ENCODE measurements at places on chromosomes 2 and 18.

GRCh38 chr2:124501575-124502152 is 476.6 kb downstream of the CNTNAP5 start:
- no peak for DNase-seq

DNA sequence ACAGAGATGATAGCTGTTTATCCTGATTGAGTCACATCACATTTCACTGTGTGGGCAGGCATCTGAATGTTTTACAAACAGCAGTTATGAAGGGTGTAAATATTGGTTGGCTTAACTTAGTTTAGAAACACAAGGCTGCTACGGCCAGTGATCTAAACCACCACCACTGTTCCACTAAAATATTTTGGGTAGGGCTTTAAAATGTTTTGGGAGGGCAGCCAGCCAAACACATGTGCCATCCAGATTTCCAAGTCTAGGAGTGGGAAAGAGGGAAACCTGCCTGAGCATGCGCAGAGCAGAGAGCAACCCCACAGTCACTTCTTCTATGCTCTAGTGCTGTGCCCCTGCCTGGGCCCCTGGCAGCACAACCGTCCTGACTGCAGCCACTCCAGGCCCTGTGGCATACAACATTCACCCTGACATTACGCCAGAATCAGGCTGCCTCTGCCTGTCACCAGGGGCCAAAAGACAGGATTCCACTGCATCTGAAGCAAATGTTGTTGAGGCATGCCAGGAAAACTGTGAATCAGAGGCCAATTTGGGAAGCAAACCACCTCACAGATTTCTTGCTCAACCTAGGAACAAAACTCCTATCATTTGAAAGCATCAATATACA is 74.8 kb upstream of the COL5A2 start:
- no peak for DNase-seq

DNA sequence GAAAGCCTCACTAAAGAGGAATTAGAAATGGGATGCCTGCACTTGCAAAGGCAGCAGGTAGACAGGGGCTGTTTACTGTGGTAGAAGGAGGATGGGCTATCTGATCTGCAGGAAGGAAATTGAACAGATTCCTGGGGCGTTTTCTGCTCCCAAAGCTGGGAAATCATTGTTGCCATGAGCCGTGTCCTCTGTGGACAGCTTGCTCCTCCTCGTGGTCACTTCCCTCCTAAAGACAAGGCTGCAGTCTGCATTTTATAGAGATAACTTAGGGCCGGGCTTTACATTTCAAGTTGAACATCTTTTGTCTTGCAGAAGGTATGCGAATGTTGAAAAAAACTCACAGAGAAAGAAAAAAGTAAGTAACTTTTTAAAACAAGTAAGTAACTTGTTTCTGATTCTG is 50.9 kb downstream of the DCDC2C start:
- DNase-seq = no peak

DNA sequence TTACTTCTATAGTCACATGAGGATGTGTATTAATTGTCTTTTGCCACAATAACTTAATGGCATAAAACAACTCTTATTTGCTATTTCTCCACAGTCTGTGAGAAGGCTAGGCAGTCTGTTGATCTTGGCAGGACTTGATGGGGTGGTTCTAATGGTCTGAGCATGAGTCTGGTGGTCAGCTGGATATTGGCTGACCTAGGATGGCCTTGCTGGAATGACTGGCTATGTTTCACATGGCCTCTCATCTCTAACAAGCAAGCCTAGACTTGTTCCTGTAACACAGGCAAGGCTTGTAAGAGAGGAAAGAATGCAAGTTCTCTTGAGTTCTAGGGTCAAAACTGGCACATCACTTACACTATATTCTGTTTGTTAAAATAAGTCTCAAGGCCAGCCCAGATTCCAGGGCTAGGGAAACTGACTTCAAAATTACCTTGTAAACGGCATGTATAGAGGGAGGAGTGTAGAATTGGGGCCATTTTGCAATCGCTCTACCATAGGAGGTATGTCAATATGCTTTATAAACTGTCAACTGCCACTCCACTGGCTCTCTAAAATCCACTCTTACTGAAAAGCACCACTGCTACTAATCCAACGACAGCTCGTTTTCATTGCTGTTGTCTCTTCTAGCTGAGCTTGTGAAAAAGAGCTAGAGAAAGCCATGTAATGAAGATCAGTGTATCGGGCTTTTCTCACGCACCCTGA is 325.0 kb upstream of the PKDCC start:
- no peak for DNase-seq

GRCh38 chr18:51251625-51252024 is 54.1 kb upstream of the MEX3C start:
- DNase-seq = no peak

GRCh38 chr2:205741256-205741978 is 59.1 kb downstream of the NRP2 start:
- no peak for DNase-seq

GRCh38 chr2:152815634-152816257 is 97.3 kb downstream of the ARL6IP6 start:
- DNase-seq = no peak

GRCh38 chr18:79520478-79521390 is 125.0 kb downstream of the NFATC1 start:
- no peak for DNase-seq

- DNase-seq = no peak
These were observed 59.8 kb downstream of the MARCHF4 start for GRCh38 chr2:216312441-216312840.

GRCh38 chr2:214810671-214811070 is 1.2 kb upstream of the BARD1 start:
- no peak for DNase-seq

DNA sequence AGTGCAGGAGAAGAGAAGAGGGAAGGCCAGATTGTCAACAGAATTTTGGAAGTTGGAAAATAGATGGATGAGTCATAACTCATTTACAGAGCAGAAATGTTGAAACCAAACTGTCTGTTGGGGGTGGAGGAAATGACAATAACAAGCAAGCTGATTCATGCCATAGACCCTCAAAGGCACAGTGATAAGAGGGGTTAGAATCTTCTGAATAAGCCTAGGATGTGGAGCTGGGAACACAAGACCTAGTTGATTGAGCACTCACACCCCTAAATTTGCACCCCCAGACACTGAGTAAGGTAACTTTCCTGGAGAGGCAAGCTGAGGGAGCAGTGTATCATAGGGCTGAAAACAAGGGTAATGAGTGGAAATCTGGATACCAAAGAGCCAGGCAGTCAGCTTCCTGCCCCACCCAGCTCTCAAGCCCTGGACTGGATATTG is 141.4 kb downstream of the SCG2 start:
- DNase-seq = no peak

DNA sequence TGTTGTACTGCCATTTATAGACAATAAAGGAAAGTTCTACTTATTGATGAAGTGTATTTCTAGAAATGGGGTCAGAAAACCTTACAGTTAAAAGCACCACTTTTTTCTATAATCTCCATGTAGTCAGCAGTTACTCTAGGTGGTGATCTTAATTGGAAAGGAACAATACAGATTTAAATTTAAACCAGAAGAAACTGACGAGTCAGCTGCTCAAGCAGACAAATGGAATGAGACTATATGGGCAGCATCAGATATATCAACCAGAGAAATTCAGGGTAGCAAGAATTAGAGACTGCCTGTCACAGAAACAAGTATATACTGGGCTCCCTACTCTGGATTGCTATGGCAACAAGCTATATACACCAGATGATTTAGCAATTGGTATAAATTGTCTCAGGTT is 99.6 kb upstream of the SCG2 start:
- DNase-seq = no peak

- no peak for DNase-seq
These were observed 335.9 kb upstream of the NT5C1B start for GRCh38 chr2:18925296-18925695.

DNA sequence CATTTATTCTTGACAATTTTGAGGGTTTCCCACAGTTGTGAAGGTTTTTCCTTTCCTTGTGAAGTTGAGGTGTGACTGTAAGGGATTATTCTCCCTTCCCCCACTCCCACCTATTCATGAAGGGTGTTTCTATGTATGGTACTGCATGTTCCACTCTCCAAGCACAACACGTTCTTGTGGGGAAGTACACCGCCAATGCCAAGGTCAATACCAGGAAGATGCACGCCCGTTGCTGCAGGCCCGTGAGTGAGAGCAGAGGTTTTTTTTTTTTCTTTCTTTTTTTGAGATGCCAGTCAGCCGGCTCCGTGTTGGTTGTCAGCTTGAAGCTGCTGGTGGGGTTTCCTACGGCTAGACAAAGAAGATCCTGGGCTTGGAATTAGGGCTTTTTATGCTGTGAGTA is 38.6 kb upstream of the EPHA4 start:
- no peak for DNase-seq

GRCh38 chr2:120317916-120318315 is 28.0 kb upstream of the INHBB start:
- DNase-seq = no peak

DNA sequence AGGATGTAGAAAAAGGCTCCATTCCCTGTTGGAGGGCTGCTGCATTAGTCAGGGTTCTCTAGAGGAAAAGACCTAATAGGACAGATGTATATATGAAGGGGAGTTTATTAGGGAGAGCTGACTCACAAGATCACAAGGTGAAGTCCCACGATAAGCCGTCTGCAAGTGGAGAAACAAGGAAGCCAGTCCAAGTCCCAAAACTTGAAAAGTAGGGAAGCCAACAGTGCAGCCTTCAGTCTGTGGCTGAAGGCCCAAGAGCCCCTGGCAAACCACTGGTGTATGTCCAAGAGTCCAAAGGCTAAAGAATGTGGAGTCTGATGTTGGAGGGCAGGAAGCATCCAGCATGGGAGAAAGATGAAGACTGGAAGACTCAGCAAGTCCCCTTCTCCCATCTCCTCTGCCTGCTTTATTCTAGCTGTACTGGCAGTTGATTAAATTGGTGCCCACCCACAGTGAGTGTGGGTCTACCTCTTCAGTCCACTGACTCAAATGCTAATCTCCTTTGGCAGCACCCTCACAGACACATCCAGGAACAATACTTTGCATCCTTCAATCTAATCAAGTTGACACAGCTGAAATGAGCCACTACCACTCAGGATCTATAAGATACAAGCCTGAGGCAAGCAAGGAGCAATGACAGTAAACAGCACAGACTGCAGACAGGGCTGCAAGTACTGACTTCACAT is 30.0 kb upstream of the ATG16L1 start:
- DNase-seq = no peak

DNA sequence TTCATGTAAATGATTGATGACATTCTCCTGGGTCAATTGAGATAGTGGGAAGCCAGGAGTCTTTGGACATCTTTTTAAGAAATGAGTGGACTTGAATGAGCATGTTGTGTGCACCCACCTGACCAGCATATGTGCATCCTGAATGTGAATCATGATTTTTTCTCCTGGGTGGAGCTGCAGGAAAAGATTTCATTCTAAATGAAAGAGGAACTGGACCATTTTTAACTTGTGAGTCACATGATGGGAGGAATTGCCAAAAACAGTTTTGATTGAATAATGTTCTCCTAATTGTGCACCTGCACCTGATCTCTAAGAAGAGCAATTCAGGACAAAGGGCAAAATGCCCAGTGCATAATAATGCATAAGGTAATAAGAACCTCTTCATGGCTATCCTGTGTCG is 32.3 kb downstream of the COPS8 start:
- DNase-seq = no peak

- peak; percentile 60 for DNase-seq
These were observed 46.0 kb downstream of the LRRFIP1 start for GRCh38 chr2:237673130-237674001.

DNA sequence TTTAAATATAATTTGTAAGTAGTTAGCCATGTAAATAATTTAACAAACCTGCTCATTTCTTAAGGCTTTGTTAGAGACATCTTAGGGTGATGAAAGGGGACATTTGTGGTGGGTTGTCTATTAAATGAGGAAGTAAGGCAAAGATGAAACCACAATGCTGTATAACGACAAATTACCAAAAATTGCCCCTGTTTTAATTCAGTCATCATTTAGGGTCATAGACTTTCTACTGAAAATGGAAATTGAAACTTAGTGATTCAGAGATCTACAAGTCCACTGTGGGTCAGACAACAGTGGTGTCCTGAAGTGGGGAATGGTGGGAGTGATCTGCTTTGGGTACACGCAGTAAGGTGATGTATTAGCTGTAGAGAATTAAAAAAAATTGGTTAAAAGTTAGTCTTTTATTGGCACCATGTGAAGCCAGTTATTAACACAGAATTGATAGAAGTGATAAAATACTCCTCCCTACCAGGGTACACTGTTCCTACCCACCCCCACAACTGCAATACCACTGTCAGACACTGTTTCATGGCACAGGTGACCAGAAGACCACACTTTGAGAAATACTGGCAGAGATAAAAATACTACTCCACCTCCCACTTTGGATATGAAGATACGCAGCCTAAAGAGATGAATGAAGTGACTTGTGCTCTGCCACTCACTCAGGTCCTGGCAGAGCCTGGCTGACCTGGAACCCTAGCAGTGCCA is 13.4 kb downstream of the CERS6 start:
- DNase-seq = no peak

DNA sequence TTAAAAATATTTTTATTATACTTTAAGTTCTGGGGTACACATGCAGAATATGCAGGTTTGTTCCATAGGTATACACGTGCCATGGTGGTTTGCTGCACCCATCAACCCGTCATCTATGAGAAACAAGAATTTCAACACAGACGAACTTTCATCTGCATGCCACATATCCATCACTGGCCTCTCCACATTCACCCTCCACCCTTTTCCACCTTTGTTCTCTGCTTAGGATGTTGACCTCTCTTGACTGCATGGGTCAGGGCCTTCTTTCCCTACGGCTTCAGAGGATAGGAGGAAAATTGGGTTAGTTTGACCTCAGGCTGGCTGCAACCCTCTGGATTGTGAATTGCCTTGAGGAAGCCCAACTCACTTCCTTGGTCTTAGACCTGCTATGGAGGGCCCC is 260.9 kb downstream of the MREG start:
- no peak for DNase-seq

DNA sequence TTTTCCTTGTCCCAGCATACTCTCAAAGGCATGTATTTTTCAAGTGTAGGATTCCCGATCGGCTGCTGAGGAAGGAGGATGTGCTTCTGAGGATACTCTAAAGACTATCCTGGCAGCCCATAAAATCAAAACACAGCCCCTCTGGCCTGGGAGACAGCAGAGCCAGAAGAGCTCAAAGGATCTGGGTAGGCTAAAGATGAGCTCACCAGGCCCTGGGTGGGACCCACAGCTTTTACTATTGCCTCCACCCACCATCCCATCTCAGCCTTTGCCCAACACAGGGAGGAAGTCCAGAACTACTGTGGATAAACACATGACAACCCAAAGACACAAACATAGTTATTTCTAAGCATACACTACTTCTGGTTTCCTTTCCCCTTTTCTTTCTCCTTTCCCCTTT is 79.1 kb upstream of the ZFP36L2 start:
- no peak for DNase-seq

- peak; percentile 68 for DNase-seq
These were observed 29.8 kb downstream of the EPC2 start for GRCh38 chr2:148674063-148675020.

GRCh38 chr2:43460174-43460546 is 135.7 kb downstream of the THADA start:
- no peak for DNase-seq

GRCh38 chr2:128261245-128262128 is 57.2 kb downstream of the HS6ST1 start:
- DNase-seq = no peak

- no peak for DNase-seq
These were observed 94.8 kb downstream of the ZNF407 start for GRCh38 chr18:74692367-74693013.

Data from iPS-NIHi11 (cell line).